ENCODE measurements at places on chromosomes 6 and 20. TPM values are rescaled to one million over a fixed set of nuclear protein-coding genes. Genes with fewer than 3 reads are reported as not detected.

PTK6 gene
- 117 TPM for total RNA-seq

DNA sequence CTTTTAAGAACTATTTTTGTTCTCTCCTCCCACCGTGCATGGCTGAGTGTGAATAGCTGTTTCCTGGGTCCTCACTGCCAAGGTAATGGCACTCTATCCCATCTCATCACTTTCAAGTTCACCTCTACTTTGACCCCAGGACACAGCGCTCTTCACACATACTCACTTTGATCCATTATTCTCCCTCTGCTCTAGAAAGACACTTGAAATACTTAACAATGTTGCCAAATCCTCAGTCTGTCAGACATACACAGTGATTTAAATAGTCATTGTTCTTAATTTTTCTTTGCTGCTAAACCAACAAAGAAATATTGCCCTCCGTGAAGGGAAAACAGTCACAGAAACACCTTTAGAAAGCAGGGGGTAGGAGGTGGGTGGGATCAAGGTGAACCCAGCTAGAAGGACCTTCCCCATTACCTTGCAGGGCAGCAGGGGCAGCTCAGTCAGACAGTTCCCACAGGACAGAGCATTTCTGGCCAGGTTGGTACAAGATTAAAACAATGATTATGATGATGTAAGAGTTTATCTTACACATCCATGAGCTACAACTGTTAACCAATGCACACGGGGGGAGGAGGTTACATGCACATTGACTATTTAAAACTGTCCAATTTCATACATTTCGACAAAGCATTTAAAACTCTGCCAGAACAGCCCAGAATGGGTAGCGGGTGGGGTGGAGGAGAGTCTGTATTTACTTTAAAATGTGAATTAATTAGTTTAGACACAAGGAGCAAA is 2.4 kb downstream of the SLC22A23 start:
- no peak for DNase-seq

DNA sequence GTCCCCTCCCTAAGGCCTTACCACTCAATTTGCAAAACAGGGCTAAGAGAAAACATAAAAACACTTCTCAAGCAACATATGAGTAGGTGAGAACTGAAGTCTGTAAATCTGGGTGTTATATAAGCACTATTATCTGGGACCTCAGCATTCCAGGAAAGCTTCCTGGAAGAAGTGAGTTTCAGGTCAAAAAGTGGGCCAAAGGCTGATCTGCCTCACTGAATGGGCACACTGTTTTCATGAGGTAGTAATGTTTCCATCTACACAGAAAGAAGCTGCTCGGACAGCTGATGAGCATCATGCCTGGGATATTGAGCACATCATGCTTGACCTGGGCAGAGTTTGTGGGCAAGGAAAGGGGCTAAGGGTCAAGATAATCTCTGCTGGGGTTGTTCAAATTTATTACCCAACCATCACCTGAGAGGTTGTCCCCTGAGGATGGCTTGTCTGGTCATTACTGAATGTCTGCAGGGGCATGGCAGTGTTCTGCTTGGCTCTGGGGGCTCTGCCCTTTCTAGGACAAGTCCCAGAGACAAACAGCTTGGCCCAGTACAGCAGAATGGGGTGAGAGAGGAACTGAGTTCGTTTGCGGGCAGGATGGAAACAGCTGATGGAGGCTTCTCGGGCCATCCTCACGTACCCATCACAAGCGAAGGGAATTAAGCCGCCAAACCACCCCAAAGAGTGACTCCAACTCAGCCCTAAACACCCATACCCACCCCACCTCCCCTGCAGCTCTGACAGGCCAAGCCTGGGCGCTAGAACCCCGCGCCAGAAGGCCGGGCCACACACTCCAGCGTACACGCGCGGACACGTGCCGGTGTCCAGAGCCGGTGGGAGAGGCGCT is 1.2 kb upstream of the SYNJ2 start:
- DNase-seq: no peak

OR12D3 gene
- total RNA-seq: not detected

DNA sequence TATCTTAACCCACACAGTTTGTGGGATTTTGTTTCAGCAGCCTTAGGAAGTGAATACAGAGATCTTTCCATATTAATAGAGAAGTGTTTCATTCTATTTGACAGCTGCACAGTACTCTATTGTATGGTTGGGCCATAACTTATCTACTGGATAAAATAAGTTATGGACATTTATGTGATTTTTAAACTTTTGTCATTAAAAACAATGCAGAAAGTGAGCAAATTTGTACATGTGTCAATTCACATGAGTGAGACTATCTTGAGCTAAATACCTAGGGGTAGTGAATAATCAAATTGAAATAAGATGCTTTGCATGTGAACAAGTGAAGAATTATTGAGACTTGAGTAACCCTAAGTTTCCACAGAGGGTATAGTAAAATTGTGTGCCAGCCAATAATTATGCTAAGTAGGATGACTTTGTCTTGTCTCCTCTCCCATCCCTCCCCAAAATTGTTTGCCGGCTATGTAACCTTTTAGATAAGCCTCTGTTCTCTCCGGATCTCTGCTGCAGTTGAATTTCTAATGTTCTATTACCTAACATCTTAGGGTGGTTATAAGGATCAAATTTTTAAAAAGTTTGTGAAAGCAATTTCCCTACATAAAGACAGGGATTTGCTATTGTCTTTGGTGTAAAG is 33.3 kb upstream of the TPBG start:
- DNase-seq: no peak

GRCh38 chr20:43921227-43921780 is 6.7 kb downstream of the TOX2 start:
- no peak for DNase-seq

LST1 gene
- total RNA-seq: 2.4 TPM

ARID1B gene
- total RNA-seq: 85.4 TPM

DNA sequence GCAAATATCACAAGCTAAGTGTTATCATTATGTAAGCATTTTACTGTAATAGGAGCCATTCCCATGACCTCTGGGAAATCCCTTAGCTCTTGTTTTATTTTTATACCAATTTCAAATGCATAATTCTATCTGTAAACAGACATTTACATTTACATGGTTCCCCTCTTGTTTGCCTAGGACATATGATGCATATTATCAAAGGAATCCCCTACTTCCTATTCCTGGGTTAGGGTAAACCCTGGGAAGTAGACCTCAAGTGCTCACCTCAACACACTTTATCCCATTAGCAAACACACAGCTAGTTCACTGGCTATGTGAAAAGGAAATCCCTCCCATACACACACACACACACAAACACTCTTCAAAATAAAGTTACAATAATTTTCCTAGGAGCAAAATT is 27.1 kb downstream of the PDE10A start:
- no peak for DNase-seq

GRCh38 chr6:169274781-169275180 is 21.1 kb upstream of the THBS2 start:
- DNase-seq: no peak

GRCh38 chr6:106247733-106248132 is 77.8 kb downstream of the ATG5 start:
- DNase-seq: no peak

LY6G5C gene
- 1.6 TPM for total RNA-seq

CAGE1 gene
- 0.08 TPM for total RNA-seq

DNA sequence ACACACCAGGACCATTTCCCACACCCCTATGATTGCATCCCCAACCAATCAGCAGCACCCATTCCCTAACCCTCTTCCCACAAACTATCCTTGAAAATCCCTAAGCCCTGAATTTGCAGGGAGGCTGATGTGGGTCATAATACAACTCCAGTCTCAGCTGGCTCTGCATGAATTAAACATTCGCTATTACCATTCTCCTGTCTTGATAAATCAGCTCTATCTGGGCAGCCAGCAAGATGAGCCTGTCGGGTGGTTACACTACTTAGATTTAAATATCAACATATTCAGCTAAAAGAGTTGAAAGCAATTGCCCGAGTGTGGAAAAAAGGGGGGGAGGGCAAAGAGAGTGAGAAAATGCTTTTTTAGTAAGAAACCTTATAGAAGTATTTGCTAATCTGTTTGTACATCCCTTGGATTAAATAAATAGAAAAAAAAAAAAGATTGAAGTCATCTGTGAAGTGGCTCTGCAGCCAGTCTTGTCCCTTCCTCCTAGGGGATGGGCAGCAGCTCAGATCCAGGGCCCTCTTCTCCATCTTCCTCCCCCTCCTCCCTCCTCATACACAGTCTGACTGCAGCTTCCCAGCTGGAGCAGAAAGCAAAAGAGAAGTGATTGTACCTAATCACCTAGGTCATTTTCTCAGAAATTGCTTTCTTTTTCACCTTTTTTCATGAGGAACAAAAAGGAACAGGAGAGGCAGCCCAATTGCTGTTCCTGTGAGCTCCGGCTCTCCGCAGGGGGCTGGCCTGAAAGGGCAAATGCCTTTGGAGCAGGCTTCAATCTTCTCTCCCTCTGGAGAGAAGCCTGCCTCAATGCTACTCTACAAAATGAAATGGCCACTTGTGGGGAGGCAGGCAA is 356.6 kb upstream of the SULF2 start:
- no peak for DNase-seq

DNA sequence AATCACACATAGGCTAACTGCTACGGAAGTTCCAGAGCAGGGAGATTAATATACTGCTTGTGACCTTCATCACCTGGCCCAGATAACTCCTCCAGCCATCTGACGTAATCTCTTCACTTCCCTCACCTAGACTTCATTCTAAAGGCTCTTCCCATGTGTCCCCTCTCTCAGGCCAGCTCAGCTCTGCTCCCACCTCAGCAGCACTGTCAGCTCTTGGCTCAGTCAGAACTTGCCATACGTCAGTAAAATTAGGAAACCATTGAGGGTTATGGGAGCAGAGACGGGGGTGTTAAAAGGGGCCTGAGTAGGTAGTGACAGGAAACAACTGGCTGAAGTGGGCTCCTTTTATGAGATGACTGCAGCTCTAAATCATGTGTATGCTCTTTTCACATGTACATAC is 101.5 kb downstream of the KIF6 start:
- no peak for DNase-seq
